ENCODE measurements at places on chromosomes 2 and 18. TPM values are rescaled to one million over a fixed set of nuclear protein-coding genes. Genes with fewer than 3 reads are reported as not detected.

DNA sequence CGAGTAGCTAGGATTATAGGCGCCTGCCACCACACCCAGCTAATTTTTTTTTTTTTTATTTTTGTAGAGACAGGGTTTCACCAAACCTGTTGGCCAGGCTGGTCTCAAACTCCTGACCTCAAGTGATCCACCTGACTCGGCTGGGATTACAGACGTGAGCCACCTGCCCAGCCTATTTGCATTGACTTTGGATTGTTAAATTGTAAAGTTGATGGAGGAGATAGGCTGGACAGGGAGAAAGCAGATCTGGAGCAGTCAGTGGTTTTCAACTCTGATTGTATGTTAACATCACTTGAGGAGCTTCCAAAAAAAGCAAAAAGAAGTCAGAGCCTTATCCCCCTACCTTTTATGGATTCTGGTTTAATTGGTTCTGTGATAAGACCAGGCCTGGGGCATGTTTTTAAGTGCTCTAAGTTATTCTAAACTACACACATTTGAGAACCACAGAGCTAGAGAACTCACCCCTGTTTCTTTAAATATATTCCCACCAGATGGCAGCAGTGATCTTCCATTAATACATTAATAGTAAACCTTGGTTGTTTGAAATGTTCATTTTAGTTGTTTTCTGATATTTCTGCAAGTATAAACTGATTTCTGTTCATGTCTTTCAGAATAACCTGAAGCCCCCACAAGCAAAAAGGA, 7.5 kb downstream of the C2orf49 start:
- no peak for DNase-seq

DNA sequence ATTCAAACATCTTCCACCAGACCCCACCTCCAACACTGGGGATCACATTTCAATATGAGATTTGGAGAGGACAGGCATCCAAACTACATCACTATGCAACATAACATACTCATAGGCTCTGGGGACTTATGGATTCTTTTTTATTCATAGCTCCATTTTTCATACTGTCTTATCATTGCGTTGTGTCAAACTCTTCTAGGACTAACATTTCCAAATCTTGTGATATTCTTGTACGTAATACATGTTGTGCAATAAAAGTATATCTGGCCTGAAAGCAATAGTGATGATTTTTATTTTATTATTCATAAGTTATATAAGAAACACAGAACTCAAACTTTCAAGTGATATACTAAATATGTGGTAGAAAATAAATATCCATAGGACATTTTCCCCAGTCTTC, 60.6 kb upstream of the ACTR3 start:
- DNase-seq = no peak

Gene LDLRAD4
- 2.2 TPM for total RNA-seq

DNA sequence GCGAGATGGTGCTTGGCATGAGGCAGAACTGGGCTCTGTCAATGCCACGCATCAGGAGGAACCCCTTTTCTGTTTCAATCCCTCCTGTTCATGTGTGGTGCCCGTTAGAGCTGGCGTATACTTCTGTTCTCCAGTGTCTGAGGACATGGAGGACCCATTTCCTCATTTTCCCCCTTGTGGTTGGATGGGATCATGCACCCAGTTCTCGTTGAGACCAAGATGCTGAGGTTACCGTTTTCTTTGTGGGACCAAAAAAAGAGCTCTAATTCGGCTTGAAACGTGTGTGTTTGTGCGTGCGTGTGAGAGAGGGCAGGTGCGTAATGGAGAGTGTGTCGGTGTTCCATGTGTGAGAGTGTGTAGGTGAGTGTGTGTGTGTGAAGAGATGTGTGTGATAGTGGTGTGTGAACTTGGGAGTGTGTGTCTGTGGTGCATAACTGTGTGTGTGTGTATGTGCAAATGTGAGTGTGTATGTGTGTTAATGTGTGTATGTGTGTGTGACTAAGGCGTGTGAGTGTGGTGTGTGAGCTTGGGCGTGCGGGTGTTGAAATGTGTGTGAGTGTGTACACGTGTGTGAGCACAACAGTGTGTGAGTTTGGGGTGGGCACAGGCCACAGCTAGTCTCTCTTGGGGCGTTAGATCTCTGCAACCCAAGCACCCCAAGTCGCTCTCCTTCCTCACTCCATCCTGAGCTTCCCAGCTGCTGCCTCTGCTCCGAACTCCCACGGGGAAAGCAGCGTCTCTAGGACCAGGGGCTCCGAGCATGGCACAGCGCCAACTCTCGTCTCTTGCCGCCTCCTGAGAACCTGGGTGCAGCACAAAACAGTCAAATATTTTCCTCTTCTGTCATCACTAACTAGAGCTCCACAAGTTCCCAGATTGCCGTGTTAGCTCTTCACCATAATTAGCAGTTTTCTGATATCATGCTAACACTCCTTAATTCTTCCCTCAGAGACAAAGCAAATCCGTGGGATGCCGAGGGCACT, 75.8 kb downstream of the LONRF2 start:
- DNase-seq = peak; percentile 9

GRCh38 chr2:54088191-54088634, 27.2 kb upstream of the ACYP2 start:
- DNase-seq = no peak

DNA sequence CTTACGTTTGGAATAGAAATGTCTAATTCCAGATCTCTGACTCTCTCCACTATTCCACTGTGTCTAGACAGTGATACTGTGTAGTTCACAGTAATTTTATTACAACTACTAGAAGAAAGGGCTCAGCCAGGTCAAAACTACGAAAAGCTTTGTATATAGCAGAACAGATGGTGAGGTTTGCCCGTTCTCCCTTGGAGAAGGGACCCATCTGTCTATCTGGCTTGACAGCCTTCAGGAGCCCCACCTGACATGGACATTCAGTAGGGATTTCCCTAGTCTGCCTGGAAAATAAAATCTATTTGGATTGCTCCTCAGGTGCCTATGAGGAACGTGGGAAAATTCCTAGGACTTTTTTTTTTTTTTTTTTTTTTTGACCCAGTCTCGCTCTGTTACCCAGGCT, 435.4 kb downstream of the NRXN1 start:
- DNase-seq = no peak

Gene PAIP2B
- total RNA-seq = 0.47 TPM

- DNase-seq = no peak
Measured at GRCh38 chr18:37508207-37508606, 57.4 kb downstream of the CELF4 start.

GRCh38 chr2:126788652-126789051, 110.0 kb upstream of the TEX51 start:
- DNase-seq = no peak

GRCh38 chr2:171482308-171482707, 40.0 kb upstream of the CYBRD1 start:
- no peak for DNase-seq

DNA sequence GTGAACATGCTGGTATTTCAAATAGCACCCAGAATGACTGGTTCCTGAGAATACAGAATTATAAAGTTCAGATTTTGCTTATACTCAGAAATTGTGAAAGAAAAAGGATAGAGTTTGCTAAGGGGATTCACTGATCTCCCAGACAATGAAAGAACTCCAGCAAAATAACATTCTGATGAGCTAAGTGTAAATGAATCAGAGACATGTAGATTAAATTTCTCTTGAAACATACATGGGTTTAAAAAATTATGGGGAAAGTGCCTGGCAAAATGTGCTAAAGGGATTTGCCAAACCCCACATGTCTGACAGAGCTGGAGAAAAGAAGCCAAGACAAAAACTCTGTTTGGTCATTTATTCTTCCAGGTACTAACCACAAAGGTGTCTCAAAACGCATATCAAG, 116.3 kb downstream of the FTCDNL1 start:
- no peak for DNase-seq

DNA sequence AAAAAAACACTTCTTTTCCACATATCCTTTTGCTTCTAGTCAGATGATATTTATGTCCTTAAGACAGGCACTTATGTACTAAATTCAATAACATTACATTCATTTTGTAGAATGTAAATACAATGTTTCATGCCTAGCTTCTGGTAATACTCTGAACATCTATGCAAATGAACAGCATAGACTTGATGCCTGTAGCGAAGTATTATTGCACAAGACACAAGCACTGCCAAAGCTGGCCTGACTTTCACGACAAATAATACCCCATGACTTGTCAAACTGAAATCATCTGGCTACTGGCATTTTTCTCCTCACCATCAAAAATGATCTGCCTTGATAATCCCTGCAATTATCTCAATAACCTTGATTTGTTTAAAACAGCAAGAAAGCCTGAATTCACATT, 101.3 kb downstream of the L3MBTL4 start:
- DNase-seq = no peak

DNA sequence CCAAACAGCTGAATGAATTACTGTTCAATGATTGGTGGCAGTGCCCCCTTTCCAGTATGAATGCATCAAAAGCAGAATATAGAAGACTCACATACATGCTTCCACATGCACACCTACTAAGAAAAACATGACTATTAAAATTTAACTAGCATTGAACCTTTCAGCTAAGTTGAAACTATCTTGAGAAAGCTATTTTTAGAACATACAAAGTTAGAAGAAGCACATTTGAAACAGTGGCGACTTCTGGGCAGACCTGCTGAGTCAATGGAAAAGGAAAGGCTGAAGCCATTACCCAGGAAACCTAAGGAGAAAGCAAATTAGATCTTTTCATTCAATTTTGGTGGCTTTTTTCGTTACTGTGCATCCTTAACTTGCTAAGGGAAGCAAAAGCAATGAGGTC, 55.9 kb downstream of the PLA2R1 start:
- DNase-seq = no peak

Gene RAB3GAP1
- total RNA-seq = 37.2 TPM

Gene LIMS3
- 35.2 TPM for total RNA-seq

DNA sequence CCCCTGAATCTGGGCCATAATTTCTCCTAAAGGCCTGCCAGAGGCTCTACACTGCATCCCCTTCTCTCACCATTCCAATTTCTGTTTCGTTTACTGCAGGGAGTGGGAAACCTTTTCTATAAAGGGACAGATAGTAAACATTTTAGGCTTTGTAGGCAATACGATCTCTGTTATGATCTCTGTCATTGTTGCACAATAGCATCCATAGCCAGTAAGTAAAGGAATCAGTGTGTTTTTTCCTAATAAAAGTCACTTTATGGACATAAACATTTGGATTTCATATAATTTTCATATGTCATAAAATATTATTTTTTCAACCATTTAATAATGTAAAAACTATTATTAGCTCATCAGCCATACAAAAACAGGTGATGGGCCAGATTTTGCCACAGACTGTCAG, 531.7 kb downstream of the DSC3 start:
- DNase-seq = no peak

GRCh38 chr18:21262244-21262643, 20.2 kb downstream of the GREB1L start:
- DNase-seq = no peak

Gene VAMP8
- 14.1 TPM for total RNA-seq

DNA sequence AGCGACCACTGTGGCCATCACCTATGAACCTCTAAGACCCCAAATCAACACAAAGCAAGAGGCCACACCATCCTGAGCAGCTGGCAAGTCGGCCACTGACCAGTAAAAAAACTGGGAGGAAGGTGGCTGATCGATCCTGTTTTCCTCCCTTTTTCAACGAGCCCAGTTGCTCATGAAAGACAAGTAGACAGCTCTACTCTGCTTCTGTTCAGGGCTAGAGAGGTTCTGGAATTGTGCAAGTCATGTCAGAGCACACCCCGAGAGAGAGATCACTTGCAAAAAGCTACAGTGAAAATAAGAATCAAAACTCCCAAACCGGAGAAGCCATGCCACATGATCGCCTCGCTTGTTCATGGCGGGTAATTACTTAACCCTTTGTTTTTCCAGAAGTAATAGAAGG, 34.6 kb downstream of the ZNF516 start:
- no peak for DNase-seq

DNA sequence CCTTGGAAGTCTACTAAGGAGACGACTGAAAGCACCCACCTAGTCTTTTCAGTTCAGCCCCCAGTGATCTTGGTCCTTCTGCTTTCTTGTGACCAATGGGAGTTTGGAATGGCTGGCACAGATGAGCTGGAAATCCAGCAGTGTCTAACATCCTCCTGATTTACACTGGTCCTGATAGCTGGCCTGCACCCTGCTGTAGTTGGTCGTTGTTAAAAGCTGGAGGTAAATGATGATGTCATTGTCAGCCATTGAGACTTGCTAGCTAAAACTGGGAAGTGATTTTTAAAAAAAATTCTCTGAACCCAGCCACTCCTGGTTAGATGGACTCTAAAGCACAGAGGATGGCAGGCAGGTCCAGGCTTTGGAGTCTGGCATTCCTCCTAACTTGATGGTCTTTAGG, 19.3 kb downstream of the CCT7 start:
- no peak for DNase-seq

- DNase-seq = no peak
Measured at GRCh38 chr2:42569116-42569711, 782 bp downstream of the MTA3 start.

Gene PRSS56
- not detected for total RNA-seq

- no peak for DNase-seq
Measured at GRCh38 chr18:73879328-73879727, 268.3 kb downstream of the FBXO15 start.

- no peak for DNase-seq
Measured at GRCh38 chr2:24072259-24072658, 3.9 kb downstream of the SF3B6 start.

DNA sequence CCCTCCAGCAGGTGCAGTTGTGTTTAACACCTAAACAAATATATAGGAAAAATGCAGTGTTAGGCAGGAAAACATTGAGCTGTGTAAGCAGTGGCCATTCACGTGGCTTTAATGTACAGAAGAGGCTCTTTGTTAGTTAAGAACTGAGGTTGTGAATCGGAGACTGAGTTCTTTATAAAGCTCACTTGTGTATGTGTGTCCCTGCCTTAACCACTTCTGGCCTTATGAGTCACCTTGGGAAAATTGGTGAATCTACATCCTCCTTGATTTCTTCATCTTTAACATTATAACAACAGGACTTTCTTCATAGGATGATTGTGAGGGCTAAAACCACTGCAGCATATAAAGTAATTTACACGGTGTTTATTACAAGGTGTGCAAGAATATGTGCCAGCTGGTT, 188.4 kb upstream of the TPO start:
- no peak for DNase-seq

Gene TAF4B
- total RNA-seq = 1.9 TPM

GRCh38 chr18:12036201-12036751, 55.0 kb downstream of the IMPA2 start:
- no peak for DNase-seq

Measured in glomerular endothelial cell (primary cell).